ENCODE measurements at places on chromosomes 7 and 10.

DNA sequence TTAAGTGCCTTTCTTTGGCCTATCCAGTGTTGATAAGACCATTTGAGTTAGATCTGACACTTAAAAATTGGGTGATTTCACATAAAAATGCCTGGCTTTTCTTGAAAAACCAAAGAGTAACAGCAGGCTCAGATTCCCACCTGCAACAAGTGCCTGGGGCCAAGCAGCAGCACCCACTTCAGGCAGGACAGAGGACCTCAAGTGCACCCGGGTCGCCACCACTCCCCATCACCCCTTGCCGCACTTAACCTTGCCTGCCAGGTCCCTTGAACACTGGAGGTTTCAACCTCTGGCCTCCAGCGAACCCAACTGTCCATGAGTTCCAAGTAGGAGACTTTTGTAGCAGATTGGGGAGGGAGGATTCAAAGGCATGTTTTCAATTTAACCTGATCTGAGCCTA lies 30.8 kb downstream of the PDIA4 start:
- DNase-seq, result no peak

DNA sequence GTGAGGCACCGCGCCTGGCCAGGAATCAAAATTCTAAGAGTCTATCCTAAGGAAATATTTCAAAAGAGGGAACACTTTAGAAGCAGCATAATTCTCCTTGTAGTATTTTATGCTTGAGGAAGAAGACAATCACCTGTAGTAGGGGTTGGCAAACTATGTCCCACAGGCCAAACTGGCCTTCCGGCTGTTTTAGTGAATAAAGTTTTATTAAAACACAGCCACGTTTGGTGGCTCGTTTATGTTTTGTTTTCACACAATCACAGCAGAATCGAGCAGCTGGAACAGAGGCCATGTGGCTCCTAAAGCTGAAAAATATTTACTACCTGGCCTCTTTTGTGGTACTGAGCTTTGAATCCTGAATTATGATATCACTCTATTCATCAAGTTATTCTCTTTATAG lies 131.7 kb upstream of the TNS3 start:
- DNase-seq, result no peak

DNA sequence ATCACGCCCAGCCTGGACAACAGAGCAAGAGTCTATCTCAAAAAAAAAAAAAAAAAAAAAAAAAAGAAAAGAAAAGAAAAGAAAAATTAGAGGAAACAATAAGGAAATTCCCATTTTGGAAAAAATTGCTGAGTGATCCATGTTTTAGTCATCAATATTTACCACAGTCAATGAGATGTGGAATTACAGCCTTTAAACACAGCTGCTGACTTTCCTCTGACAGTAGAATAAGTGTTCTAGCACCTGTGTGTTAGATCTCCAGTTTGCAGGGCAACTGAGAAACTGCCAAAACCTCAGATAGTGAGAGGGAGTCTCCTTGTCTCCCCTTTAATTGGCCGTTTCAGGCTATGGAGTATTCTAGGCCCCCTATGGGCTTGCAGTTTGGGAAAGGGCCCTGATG lies 520.1 kb downstream of the KCNMA1 start:
- no peak for DNase-seq

DNA sequence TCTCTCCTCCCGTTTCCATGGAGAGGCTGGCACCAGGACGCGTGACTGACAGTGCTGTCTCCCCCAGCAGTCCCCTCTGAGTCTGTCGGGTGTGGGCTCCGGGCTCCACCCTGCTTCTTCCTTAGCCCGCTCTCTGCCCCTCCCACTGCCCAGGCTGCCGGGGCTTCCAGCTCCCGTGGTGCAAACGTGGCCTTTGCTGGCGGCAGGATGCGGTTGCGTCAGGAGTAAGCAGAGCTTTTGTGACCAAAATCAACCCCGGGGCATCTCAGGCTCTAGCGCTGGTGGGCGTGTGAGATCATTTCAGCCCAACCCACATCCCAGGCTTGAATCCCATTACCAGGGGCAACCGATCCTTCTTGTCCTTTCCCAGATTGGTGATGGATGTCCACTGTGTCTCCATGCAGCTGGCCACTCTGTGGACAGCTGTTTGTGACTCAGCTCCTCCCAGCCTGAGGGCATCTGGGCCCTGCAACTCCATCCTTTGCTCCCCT lies 28.2 kb downstream of the PTPRE start:
- no peak for DNase-seq

DNA sequence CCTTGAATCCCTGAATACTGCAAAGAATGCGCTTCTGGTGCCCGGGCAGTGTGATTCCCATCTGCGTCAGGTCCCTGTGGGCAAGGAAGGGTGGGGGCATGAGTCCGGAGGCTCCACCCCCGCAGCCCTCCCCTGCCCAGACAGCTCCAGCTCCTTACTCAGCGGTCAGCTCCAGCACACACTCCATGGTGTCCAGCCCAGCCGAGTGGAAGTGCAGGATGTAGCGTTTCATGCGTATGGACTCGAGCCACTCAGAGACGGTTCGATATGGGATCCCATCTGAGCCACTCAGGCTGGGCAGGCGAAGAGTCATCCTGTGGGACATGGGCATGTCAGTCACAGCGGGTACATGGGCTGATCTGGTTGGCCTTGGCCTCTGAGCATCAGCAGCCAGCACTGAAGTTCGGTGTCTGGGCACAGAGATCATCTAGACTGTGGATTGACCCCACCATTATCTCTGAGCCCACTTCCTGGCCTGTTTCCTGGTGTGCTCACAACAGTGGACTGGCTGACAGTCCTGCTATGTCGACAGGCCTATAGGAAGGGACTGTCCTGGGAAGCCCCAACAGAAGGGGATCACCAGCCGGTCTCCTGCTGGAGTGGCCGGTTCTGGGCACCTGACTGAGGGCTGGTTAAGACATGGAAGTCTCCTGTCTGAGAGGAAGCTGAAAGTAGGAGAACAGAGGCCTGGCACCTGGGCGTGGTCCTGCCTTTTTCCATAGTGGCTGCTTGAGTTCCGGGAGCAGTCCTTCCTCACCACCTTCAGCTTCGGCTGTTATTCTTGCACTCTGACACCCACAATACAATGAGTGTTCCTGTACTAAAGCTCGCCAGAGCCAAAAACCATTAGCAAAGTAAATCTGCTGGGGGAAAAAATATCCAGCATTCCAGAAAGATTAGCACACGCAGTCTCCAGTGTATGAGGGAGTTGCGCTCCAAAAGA lies 10.6 kb downstream of the ZYX start:
- DNase-seq, result no peak

DNA sequence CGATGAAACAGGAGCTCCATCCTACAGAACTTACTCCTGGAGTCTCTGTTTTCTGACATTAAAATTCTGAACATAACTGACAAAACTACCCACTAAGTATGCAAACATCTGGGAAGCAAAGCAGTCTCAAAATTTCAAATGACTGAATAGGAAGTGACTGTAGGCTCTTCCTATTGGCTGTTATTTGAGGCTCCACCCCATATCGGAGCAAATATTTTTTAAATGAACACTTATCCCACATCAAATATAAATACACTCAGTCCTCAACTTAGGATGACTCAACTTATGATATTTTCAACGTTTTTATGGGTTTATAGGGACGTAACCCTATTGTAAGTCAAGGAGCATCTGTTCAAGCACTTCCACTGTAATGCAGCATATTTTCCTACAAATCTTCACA lies 8.8 kb downstream of the HSPA12A start:
- DNase-seq, result no peak

All from T-cell (primary cell).